CD4-positive, alpha-beta T cell treated with Interleukin-15 for 4 hours (primary cell): ENCODE measurements at places on chromosomes 2 and 18.

DNA sequence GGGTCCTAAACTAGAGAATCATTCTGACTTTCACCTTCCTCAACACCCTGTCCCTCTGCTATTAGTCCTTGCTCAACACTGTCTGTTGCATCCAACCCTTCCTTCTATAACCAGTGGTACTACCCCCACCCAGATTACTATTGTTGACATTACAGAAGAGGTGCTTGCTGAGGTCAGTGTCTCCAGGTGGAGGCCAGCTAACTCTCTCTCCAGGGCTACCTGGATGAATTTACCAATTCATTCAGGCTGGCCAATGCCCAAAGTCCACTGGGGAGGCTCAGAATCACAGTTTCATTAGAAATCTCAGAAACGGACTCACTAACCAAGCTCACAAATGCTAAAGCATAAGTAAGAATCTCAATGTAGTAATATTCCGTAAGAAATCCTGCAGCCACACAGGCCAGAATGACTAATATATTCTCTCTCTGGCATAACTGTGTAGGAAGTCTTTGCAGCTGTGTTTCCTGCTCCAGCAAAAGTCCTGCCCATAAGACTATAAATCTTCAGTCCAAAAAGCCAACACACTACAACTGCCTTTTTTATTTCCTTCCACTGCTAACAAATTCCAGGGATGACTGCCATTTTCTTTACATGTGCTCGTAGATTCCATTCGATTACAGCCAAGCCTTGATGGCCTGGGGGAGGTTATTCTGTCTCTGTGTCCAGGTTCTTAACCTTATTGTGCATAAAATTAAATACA, 10.0 kb upstream of the TTR start:
- DNase-seq: no peak

DNA sequence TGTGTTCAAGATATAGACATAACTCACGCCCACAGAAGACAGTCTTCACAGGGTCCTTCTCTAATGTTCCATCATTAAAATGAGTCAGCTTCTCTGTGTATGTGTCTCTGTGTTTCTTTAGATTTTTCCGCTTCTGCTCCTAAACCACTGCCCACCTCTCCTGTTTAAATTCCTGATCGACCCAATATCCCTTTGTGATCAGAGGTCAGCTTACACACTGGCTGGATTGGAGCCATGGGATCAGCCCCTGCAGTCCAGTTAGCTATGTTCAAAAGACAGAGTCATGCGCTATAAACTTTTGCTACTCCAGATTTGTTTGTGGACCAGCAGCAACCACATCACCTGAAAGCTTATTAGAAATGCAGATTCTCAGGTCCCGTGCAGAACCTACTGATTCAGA, 229.2 kb downstream of the C1D start:
- DNase-seq: no peak

DNA sequence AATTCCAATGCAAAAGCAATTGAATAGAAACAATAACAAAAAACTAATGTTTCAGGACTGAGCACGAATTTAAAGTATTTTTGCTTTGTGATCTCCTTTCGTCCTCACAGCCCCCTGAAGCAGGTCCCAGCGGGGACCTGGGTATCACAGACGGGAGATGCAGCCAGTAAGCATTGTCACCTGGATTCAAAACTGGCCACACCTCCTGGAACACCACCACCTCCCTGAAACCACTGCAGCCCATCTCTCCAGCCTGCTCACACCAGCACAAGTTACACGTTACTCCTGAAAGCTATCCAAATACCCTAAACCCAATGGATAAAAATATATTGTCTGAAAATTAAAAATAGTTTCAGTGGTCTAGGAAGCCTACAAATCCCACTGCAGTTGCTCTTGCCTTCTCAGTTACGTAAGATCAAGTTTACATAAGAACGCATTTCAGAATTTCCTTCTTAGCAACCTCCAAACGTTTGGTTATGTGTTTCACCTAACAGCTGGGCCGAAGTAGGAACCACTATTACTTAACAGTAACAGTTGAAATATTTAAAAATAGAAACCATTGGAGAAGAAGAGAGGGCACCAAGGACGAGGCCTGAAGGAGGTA, 178.0 kb downstream of the HDAC4 start:
- DNase-seq: no peak

GRCh38 chr2:168034616-168035015, 212.8 kb downstream of the STK39 start:
- DNase-seq: no peak

DNA sequence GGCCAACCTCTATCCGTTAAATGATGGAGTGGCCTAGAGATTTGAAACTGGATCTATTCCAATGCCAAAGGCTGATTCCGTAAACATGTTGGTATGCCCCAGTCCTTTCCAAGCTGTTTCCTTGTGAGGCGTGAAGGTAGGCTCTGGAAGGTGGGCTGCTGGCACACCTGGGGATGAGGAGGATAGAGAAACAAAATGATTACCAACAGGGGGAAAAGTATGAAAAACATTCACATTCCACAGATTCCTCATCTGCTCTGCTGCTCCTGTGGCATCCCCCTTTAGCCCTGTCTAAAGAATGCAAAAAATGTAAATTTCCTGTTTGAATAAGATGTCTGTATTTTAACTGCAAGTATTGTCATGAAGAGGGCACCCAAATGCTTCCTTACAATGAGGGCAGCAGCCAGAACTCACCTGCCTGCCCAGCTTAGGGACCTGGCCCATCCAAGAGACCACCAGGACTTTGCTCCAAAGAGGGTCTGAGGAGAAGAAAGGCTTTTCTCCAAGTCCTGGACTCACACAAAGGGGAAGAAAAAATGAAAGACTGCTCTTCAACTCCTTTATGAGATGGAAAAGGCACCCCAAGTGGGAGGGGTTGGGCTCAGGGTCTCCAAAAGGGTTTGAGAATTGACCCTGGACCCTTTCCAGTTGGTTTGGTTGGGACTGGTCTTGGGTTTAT, 132.3 kb upstream of the PELI1 start:
- DNase-seq: no peak

- DNase-seq: no peak
These were observed 289.6 kb upstream of the RAB6C start for GRCh38 chr2:129689653-129690448.

- no peak for DNase-seq
These were observed 14.0 kb upstream of the PRKCE start for GRCh38 chr2:45637440-45637839.

DNA sequence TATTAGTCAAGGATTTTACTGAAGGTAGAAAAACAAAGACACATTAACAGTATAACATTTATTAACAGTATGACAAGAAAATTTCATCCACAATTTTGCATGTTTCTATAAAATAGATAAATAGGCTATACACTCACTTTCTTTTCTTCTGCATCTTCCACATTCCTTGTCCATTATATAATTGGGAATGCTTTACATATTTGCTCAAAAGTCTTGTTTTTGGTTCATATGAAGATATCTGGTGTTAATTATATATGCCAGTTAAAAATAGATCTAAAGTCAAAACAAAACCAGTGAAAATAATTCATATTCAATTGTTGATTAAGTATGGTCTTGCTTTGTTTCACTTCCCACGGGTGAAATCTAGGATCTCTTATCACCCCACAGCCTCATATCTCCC, 53.4 kb downstream of the SERPINB7 start:
- no peak for DNase-seq

GRCh38 chr2:235544689-235544969, 50.8 kb downstream of the AGAP1 start:
- DNase-seq: no peak

- no peak for DNase-seq
These were observed 713.7 kb downstream of the DSC3 start for GRCh38 chr18:30328839-30329238.

DNA sequence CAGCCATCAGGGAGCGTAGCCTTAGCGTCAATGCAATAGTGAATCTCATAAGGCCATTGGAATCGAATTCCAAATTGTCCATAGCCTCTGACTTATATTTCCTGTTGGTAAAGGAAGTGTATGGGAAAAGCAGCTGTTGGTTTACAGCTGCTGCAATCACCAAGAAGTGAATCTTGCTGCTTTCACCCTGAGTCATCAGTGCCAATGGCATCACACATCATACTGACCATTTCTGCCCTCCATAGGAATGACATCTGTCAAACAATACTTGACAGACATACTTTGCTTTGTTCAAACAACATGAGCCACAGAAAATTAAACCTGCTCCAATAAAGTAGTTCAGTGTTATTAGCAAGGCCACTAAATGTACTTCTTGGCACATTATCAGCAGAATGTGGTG, 111.2 kb upstream of the KLHL29 start:
- no peak for DNase-seq

GRCh38 chr2:60560734-60561644, 7.5 kb upstream of the BCL11A start:
- peak; percentile 24 for DNase-seq

- DNase-seq: peak; percentile 6
These were observed 11.5 kb downstream of the VPS4B start for GRCh38 chr18:63410792-63411191.

GRCh38 chr2:172893671-172894070, 158.0 kb downstream of the RAPGEF4 start:
- no peak for DNase-seq

DNA sequence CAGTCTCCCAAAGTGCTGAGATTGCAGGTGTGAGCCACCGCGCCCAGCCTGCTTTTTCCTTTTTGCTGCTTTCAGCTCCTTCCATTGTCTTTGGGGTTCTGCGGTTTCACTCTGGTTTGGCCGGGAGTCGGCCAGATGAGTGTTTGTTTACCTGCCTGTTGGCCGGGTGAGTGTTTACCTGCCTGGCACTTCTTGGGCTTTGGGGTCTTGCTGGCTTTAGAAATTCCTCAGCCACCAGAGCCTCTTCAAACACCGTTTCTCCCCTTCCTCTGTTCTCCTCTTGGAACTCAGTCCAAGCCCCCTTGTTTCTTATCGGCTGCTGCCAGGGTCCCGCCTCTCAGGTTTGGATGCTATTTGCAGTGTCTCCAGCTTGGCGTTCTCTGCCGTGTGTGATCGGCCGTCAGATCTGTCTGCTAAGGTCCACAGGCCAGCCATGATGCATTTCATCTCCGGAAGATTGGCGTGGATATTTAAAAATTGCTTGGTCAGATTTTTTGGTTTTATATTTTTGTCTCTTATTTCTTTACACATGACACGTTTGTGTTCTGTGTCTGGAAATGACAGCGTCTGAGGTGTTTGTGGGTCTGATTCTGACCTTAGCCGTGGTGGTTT, 14.2 kb upstream of the GAL3ST2 start:
- no peak for DNase-seq

DNA sequence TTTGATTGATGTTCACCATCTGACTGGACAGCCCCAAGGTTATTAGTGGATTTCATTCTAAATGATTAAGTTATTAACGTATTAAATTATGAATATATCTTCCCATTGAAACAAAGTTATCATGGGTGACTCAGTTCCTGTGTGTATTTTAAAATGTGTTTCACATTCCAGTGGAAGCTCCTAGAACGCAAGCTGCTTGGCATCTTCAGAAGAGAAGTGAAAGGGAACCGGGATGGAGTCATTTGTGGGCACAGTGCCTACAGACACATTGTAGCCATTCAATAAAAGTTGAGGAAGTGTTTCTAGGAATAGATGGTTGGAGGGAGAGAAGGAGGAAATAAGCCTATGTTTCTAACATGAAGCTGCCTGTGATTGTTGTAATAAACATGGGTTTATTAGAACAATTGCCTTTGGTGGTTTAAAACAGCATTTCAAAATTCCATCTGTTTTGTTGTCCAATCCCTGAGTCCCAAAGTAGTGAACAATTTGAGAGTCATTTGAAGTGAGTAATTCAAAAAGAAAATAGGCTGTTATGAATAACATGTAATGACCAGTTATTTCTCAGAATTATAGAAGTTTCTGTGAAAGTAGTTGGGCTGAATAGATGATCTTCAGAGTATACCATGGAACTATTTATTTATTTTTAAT, 143.5 kb downstream of the PKP4 start:
- DNase-seq: no peak

DNA sequence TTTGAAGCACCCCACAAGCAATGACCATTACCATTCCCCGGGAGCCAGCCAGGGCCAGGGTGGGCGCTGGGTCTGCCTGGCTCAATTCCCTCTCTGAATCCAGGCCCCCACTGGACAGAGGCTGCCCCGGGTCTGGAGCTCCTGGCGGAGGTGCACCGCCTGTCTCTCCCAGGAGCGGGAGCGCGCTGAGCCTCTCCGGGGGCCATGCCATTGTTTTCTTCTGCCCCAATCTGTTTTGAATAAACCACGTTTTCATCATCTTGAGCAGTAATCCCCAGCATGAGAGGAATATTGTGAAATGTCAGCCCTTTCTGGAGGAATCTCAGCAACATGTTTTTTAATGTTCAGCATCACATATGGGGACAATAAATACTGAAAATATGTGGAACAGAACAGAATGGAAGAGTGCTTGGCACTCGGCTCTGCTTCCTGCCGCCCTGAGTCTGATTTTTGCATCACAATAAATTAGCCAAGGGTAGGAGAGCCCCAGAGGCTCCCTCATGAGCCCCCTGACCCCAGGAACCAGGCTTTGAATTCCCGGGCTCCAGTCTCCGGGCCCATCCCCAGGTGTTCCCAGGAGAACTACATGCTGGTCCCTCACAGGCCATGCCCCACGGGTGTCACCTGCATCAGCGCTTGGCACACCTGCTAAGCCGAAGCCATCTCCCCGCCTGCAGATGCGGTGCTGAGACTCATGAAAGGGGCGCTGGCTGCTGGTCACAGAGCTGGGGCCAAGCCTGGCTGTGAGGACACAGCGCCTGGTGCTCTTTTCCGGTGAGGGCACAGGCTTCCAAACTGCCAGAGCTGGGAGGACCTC, 88.8 kb downstream of the INHBB start:
- no peak for DNase-seq

- no peak for DNase-seq
These were observed 640.4 kb downstream of the NR4A2 start for GRCh38 chr2:155692106-155692505.

- DNase-seq: no peak
These were observed 35.6 kb downstream of the GDF7 start for GRCh38 chr2:20702563-20702962.

DNA sequence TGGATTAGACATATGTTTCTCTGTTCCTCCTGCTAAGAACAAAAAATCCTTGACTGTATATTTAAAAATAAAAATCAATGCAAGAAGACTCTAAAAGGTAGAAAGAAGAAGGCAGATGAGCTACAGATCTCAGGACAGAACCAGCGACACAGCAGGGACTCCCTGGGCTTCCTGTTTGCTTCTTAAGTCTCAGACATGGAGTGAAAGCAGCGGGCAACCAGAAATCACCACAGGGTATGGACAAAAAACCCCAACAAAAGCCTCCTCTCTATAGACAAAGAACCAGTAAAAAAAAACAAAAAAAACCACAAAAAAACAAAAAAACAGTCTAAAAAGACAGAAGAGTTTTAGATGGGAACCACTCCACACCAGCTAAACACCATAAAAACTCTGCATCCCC, 971.0 kb upstream of the GYPC start:
- DNase-seq: no peak
